ENCODE measurements at places on chromosomes 11 and 22. TPM values are rescaled to one million over a fixed set of nuclear protein-coding genes. Genes with fewer than 3 reads are reported as not detected.
A peak's percentile ranks its signal among the peaks of the same experiment; 100 is the strongest.

The KCNK4 gene
- polyA plus RNA-seq: not detected

The MAP6 gene
- 0.60 TPM for polyA plus RNA-seq

The CABP4 gene
- polyA plus RNA-seq: 0.61 TPM

DNA sequence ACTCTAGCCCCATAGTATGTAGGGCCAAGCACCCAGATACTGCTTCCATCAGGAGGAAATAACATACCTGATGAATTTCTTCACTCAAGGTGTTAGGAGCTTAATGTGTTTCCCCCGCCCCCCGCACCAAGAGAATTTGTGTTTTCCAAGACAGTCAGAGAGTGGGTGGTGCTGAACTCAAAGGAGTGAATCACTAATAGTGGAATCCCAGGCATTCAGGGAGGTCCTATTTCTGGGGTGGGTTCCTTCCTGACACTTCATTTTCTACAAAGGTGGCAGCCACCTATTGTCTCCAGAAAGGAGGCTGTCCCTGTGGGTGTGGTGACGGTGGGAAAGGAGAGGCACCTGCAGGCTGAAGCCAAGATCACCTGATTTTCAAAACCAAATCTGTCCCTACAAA lies 50.8 kb upstream of the ELF5 start:
- no peaks in the 10 kb centered on the region for H3K27me3 ChIP-seq
- H3K4me3 ChIP-seq: no peak overlapping the region
- H3K36me3 ChIP-seq: no peaks in the 10 kb centered on the region
- DNase-seq: no peak
- no peaks in the 10 kb centered on the region for H3K4me1 ChIP-seq
- H3K27ac ChIP-seq: no peak overlapping the region

GRCh38 chr11:47028195-47029093 lies 91.9 kb downstream of the CSTPP1 start:
- no peaks in the 10 kb centered on the region for H3K4me1 ChIP-seq
- H3K27ac ChIP-seq: no peak overlapping the region
- no peaks in the 10 kb centered on the region for H3K36me3 ChIP-seq
- no peaks in the 10 kb centered on the region for H3K27me3 ChIP-seq
- no peak for DNase-seq
- no peak overlapping the region for H3K4me3 ChIP-seq

The ABCG4 gene
- under 0.01 TPM for polyA plus RNA-seq

The LRP4 gene
- 2.8 TPM for polyA plus RNA-seq

GRCh38 chr22:35305525-35306070 lies 5.9 kb downstream of the TOM1 start:
- no peak for DNase-seq
- H3K27ac ChIP-seq: no peak overlapping the region

The KCNJ1 gene
- not detected for polyA plus RNA-seq

The SCGB2A2 gene
- polyA plus RNA-seq: not detected

The RPL3 gene
- 3,303 TPM for polyA plus RNA-seq

The TEX12 gene
- not detected for polyA plus RNA-seq

GRCh38 chr22:50302041-50302541 lies 5.4 kb downstream of the PLXNB2 start:
- H3K27me3 ChIP-seq: no peaks in the 10 kb centered on the region
- no peaks in the 10 kb centered on the region for H3K36me3 ChIP-seq
- peaks cover 92% of the 10 kb centered on the region for H3K4me1 ChIP-seq
- peak overlapping the region; percentile 89 for H3K27ac ChIP-seq
- H3K4me3 ChIP-seq: no peak overlapping the region

The SAA4 gene
- polyA plus RNA-seq: not detected

DNA sequence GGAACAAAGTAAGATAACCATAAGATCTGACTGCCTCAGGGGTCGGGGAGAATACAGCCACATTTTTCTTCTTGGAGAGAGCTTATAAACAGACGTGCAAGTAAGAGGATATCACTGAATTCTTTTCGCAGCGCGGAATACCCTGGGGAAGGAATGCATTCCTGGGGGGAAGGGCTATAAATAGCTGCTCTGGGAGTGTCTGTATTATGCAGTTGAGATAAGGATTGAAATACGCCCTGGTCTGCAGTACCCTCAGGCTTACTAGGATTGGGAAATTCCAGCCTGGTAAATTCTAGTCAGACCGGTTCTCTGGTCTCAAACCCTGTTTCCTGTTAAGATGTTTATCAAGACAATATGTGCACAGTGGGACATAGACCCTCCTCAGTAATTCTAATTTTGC lies 1491.7 kb upstream of the RAG2 start:
- H3K27me3 ChIP-seq: no peaks in the 10 kb centered on the region
- H3K4me1 ChIP-seq: no peaks in the 10 kb centered on the region

The PRODH gene
- 2.9 TPM for polyA plus RNA-seq

The MAPK11 gene
- 0.23 TPM for polyA plus RNA-seq

DNA sequence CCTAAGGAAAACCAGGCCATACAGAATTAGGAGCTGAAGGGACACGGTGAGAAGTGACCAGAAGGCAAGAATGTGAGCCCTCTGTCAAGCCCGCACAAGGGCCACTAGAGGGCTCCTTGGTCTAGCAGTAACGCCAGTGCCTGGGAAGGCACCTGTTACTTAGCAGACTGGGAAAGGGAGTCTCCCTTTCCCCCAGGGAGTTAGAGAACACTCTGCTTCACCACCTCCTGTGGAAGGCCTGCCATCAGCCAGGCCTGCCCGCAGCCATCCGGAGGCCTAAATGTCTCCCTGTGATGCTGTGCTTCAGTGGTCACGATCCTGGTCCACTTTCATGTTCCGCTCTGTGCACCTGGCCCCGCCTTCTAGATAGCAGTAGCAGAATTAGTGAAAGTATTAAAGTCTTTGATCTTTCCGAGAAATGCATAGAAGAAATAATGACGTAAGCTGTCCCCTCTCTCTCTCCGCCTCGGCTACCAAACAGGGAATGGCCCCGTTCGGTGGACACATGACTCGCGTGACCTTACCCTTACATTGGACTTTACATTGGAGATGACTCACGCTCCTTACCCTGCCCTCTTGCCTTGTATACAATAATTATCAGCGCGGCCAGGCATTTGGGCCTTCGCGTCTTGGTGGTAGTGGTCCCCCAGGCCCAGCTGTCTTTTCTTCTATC lies 10.7 kb upstream of the GSTP1 start:
- H3K27me3 ChIP-seq: no peaks in the 10 kb centered on the region
- DNase-seq: peak; percentile 82

The PTPN5 gene
- polyA plus RNA-seq: not detected

- H3K4me3 ChIP-seq: no peak overlapping the region
- H3K27ac ChIP-seq: no peak overlapping the region
- H3K36me3 ChIP-seq: no peaks in the 10 kb centered on the region
- H3K4me1 ChIP-seq: no peaks in the 10 kb centered on the region
- no peaks in the 10 kb centered on the region for H3K27me3 ChIP-seq
- DNase-seq: no peak
Observed at GRCh38 chr11:70889411-70889810, 363.0 kb downstream of the SHANK2 start.

DNA sequence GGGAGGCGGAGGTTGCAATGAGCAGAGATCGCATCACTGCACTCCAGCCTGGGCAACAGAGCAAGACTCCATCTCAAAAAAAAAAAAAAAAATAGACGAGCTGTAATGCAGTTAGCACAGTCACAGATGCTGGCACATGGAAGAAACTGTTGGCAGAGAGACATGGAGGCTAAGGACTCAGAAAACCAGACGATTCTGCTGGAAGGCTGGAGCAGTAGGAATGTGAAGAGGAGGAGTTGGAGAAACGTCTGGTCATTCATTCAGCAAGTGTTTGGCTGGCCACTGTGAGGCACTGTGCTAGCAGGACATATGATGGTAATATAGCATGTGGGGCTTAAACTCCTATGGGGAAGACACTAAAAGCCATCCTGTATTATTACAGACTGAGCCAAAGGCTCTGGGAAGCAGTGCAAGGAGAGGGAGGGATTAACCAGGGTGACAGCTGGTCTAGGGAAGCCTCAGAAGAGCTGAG lies 5.0 kb downstream of the UQCR10 start:
- peaks cover 17% of the 10 kb centered on the region for H3K4me1 ChIP-seq
- no peaks in the 10 kb centered on the region for H3K27me3 ChIP-seq
- no peak for DNase-seq
- H3K27ac ChIP-seq: peak overlapping the region; percentile 26

GRCh38 chr11:120420572-120420971 lies 84.4 kb downstream of the ARHGEF12 start:
- H3K4me1 ChIP-seq: no peaks in the 10 kb centered on the region
- no peak overlapping the region for H3K4me3 ChIP-seq
- H3K27me3 ChIP-seq: no peaks in the 10 kb centered on the region

The NPAT gene
- 4.8 TPM for polyA plus RNA-seq

The KIRREL3 gene
- polyA plus RNA-seq: 1.8 TPM

DNA sequence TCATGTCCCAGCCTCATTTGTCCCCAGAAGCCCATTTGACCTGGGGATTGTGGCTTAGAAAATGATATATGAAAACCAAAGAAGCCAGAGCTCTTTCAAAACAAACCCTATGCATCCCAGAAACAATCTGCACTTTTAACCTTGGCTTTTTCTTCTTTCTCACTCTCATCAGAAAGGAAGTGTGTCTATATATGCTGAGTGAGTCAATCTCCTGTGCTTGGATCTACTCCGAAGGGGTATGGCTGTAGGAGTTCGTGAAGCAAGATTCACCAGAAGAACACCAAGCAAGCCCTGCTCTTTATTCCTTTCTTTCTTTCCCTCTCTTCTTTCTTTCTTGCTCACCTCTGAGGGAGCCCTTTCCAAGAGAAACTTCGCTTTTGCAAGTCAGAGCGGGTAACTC lies 636 bp downstream of the PAMR1 start:
- peaks cover 7% of the 10 kb centered on the region for H3K27me3 ChIP-seq
- peaks cover 25% of the 10 kb centered on the region for H3K4me1 ChIP-seq
- peak overlapping the region; percentile 61 for H3K27ac ChIP-seq
- H3K36me3 ChIP-seq: no peaks in the 10 kb centered on the region
- H3K4me3 ChIP-seq: peak overlapping the region; percentile 44

- H3K4me1 ChIP-seq: no peaks in the 10 kb centered on the region
- H3K27ac ChIP-seq: no peak overlapping the region
- DNase-seq: no peak
- H3K4me3 ChIP-seq: no peak overlapping the region
Observed at GRCh38 chr11:128026596-128026995, 560.8 kb downstream of the ETS1 start.

DNA sequence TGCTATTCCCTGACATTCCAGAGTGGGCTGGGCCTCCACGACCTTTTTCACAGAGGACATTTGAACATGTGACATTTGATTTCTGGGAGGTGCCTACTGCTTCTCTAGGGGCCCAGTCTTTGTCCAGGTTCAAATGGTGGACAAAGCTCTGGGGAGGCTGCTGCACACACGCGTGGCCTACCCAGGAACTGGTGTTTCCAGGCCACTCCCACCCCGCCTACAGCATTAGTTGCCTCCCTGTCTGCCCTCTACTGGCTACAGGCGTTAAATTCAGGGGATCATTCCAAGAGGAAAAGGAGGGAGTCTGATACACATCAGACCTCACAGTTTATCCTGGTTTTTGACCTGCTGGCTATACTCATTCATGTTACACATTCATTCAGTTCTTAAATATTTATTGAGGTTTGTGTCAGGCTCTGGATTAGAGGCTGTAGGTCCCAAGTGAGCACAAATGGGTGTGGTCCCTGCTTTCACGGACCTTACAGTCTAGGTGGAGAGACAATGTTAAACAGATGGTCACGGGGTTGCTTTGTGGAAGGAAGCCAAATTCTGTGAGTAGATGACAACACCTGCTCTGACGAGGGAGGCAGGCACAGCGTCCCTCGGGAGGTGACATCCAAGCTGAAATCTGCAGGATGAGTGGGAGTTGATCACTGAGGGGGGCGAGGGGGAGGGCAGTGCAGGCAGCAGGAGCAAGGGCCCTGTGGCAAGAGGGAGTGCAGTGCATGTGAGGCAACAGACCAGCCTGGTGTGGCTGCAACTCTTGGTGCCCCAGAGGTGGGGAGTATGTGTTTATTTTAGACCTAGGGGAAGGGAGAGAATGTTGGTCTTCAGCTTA lies 11.8 kb downstream of the TUB start:
- no peaks in the 10 kb centered on the region for H3K27me3 ChIP-seq
- H3K27ac ChIP-seq: no peak overlapping the region
- peak; percentile 79 for DNase-seq
- no peak overlapping the region for H3K4me3 ChIP-seq

DNA sequence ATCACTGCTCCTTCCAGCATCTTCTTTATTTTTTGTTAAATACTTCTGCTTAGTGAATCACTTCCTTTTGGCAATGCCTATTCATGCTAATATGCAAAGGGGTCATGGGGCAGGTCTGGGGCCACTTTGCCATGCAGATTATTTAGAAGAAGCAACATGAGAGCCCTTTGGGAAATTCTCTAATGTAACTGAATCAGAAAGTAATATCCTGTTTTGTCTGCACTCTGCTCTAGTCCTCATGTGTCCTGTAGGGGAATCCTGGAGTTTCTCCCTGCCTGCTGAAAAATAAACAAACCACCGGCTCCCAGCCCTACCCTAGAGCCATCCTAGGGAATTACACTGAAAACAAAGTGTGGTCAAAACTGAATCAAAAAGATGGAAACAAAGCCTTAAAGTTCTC lies 176.5 kb upstream of the POU2AF2 start:
- H3K36me3 ChIP-seq: no peaks in the 10 kb centered on the region
- H3K27ac ChIP-seq: no peak overlapping the region
- no peaks in the 10 kb centered on the region for H3K27me3 ChIP-seq
- H3K4me1 ChIP-seq: peaks cover under 1% of the 10 kb centered on the region

DNA sequence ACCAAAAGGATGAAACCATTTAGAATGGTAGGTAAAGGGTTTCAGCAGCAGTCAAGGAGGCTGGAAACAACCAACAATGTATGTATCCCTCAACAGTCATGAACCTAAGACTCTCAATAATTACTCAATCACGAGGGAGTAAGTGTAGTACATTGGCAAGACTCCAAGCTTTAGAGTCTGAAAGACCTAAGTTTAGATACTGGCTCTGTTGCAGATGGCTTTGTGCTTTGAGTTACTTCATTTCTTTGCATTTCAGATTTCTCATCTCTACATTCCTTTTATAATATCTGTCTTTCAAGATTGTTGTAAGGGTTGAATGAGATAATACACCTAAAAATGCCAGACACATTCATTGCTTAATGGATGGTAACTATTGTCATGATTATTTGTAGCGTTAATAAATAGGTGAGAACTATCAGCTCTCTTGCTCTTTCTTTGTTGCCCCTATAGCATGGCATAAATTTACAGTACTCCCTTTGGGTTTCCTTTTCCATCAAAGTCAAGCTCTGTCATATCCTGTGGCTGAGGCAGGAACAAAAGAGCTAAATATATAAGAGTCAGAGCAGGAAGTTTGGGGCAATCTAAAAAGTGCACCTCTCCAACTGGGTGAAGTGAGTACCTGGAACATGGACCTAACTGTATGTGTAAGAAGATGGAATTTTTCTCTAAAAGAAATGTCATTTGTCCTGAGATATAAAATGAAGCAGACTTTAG lies 228.2 kb upstream of the ZC3H12C start:
- no peak for DNase-seq
- H3K27ac ChIP-seq: no peak overlapping the region
- H3K4me1 ChIP-seq: no peaks in the 10 kb centered on the region
- H3K27me3 ChIP-seq: no peaks in the 10 kb centered on the region
- no peak overlapping the region for H3K4me3 ChIP-seq

The XKR3 gene
- polyA plus RNA-seq: 0.60 TPM

Data from sigmoid colon (tissue), 7 donors.